SJSA1 (cell line): ENCODE measurements at places on chromosomes 16 and 17. TPM values are rescaled to one million over a fixed set of nuclear protein-coding genes. Genes with fewer than 3 reads are reported as not detected.

DNA sequence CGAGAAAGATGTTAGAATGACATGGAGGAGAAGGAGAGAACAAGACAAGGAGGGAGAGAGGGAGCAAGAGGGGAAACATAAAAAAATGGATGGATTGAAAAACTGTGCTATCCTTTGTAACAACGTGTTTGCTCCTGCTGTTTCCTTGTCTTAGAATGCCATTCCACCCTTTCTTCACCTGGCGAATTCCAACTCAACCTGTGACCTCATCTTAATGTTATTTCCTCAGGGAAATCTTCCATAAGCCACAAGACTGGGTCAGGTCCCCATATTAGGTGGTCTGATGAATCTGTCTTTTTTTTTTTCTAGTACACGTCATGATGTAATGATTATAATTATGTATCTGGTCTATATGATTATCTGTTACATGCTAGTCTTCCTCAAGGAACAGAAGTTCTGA, 195.0 kb upstream of the MAF start:
- no peaks in the 10 kb centered on the region for H3K4me1 ChIP-seq
- no peaks in the 10 kb centered on the region for H3K36me3 ChIP-seq
- no peak for DNase-seq
- no peaks in the 10 kb centered on the region for H3K27me3 ChIP-seq
- H3K4me3 ChIP-seq: no peak overlapping the region

Gene ABCC12
- total RNA-seq: 0.03 TPM in 1 of 2 replicates, not detected in the other

GRCh38 chr16:2472885-2473445, 1.9 kb downstream of the NTN3 start:
- no peak overlapping the region for H3K4me3 ChIP-seq
- H3K27ac ChIP-seq: no peak overlapping the region
- H3K36me3 ChIP-seq: peaks cover 8% of the 10 kb centered on the region
- H3K4me1 ChIP-seq: peaks cover 57% of the 10 kb centered on the region
- H3K27me3 ChIP-seq: 0 out of 2 replicates have a peak, but pooled peaks cover 3% of the 10 kb centered on the region

DNA sequence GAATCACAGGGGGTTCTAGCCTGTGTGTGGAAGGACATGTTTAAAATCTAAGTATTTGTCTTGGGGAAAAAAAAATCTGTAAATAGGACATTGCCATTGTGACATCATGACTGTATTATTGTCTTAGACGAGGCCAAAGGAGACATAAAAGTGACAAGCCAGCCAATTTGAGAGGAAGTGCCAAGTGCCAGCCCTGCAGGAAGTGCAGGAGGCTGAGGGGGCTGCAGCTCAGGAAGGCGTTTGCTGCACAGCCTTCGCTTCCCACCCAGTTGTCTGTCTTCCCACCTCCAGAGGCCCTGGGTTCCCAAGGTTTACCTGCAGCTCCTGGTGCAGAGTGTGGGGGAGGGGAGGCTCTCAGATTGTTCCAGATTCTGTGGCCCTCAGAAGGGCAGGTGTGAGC, 1.3 kb downstream of the ADCY7 start:
- H3K4me3 ChIP-seq: no peak overlapping the region
- no peak for DNase-seq
- H3K27me3 ChIP-seq: no peaks in the 10 kb centered on the region
- H3K4me1 ChIP-seq: peaks cover 50% of the 10 kb centered on the region
- peaks cover 39% of the 10 kb centered on the region for H3K36me3 ChIP-seq

Gene STH
- not detected in 2 replicates for total RNA-seq

- H3K36me3 ChIP-seq: 0 out of 2 replicates have a peak, but pooled peaks cover 4% of the 10 kb centered on the region
- H3K4me1 ChIP-seq: peaks cover 8% of the 10 kb centered on the region
- no peak for DNase-seq
Observed at GRCh38 chr17:82324566-82325285, 7.3 kb upstream of the CD7 start.

DNA sequence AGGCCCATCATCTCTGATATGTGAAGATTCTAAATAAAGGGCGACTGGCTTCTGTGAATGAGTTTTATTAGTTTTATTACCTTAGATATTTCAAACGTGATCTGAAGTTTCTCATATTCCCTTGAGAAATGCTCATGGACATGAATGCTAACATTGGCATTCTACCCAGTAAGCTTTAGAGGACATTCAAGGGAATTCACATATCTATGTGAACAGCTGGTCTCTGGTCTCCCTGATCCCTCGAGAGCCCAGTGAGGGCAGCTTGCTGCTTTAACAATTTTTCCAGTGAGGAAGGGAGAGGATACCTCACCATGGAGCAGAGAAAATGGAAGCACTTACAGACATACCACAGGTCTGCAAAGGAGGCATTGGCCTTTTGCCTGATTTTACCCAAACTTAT, 312.7 kb downstream of the CA10 start:
- no peaks in the 10 kb centered on the region for H3K27me3 ChIP-seq
- no peak overlapping the region for H3K27ac ChIP-seq
- H3K36me3 ChIP-seq: no peaks in the 10 kb centered on the region
- H3K4me1 ChIP-seq: no peaks in the 10 kb centered on the region
- no peak overlapping the region for H3K4me3 ChIP-seq
- no peak for DNase-seq

DNA sequence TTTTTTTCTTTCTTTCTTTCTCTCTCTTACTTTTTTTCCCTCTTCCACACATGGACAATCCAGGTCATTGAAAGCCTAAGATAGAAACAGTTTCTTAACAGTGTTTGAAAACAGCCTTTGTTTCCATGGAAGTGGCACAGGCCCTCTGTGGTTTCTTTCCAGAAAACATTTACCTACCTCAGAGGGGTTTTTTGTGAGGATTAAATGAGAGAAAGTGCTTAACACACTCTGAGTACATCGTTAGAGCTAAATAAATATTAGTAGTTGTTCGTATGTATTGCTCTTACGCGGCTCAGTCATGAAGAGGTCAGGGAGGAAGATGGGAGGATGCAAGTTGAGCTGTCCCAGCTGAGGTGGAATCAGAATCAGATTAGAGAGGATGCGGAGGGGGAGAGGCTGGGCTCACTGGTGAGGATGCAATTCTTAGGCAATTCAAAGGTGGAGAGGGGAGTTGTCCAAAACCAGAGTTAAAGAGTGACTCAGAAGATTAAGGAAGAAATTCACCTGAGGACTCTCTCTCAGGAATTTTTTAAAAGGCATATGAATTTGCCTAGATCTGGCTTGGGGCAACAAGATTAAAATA, 345.4 kb downstream of the PMP22 start:
- no peaks in the 10 kb centered on the region for H3K27me3 ChIP-seq
- H3K4me1 ChIP-seq: peaks cover 22% of the 10 kb centered on the region
- H3K36me3 ChIP-seq: no peaks in the 10 kb centered on the region
- H3K27ac ChIP-seq: peak overlapping the region; percentile 40
